ENCODE measurements at places on chromosomes 12 and 14. TPM values are rescaled to one million over a fixed set of nuclear protein-coding genes. Genes with fewer than 3 reads are reported as not detected.
A peak's percentile ranks its signal among the peaks of the same experiment; 100 is the strongest.

KITLG gene
- 0.07 TPM for total RNA-seq

OR6C2 gene
- not detected for total RNA-seq

KCNC2 gene
- not detected for total RNA-seq

LRRC10 gene
- total RNA-seq: not detected

CCDC198 gene
- not detected for total RNA-seq

NTF3 gene
- not detected for total RNA-seq

PLA2G1B gene
- total RNA-seq: not detected

GLI1 gene
- not detected for total RNA-seq

DNA sequence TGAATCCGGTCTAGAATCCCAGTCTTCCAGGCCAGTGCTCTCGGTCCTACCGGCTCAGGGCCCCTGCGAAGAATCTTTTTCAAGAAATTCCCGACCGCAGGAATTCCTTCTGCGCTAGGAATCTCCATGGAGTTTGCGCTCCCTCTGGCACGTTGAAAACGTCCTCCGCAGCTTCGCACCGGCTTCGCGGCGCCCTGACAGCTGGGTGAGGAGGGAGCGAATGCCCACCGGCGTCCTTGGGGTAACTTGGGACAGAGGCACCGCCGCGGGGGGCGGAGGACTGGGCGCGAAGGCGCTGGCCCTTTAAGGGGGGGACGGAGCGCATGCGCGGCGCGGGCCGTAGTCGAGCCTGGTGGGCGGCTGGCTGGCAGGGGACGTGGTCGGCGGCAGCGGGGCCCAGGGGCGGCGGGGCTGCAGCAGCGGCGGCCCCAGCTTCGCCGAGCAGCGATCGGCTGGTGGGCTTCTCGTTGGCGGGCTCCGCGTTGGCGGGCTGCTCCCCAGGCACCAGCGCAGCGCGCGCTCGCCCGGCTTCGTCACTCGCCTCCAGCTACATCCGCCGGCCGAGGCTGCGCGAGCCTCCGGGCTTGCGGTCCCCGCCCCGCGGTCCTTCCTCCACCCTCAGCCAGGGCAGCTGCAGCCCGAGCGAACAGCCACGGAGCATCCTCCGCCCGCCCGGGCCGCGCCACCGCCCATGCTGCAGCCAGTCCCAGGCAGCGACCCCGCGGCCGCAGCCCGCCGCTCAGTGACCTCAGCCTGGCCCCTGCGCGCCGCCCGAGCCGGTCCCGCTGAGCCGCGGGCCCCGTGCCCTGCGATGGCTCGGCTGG, at the start of gene VASH1:
Gene VASH1 (plus strand): TSS at position 333 of the 824 bp plus-strand sequence. CDS start 1,354 bp downstream, outside the sequence.
- peak within 1 kb of the TSS; percentile 75 for H3K4me3 ChIP-seq
- no peak within 1 kb of the TSS for H3K27ac ChIP-seq
- DNase-seq: peak; percentile 73
- peaks cover 6% of the 10 kb centered on the region for H3K27me3 ChIP-seq
- no peaks in the 10 kb centered on the region for H3K36me3 ChIP-seq
- peaks cover 12% of the 10 kb centered on the region for H3K4me1 ChIP-seq

DNA sequence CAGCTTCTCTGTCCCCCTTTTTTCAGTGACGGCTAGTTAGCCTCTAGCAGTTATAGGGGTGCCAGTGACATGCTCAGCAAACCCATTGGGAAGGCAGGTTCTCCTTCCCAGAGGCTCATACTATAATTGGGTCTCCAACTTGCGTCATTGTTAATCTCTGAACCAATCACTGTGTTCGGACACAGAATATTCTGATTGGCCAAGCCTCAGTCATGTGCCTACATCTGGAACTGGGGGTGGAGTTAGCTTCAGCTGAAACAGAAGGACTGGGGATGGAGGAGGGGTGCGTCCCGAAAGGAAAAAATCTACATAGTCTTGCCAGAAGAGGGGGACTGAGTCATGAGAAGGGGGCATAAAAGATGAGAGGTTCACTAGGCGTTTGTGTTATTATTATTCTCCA, 165.6 kb downstream of the SUDS3 start:
- no peaks in the 10 kb centered on the region for H3K4me1 ChIP-seq
- no peaks in the 10 kb centered on the region for H3K27me3 ChIP-seq
- no peak overlapping the region for H3K27ac ChIP-seq

DNA sequence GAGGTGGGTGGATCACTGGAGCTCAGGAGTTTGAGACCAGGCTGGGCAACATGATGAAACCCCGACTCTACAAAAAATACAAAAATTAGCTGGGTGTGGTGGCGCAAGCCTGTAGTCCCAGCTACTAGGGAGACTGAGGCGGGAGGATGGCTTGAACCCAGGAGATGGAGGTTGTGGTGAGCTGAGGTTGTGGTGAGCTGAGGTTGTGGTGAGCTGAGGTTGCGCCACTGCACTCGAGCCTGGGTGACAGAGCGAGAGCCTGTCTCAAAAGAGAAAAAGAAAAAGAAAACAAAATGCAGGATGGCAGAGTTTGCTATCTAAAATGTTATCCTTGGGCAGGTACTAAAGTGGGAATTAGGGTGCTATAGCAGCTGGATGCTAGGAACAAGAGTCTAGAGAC, 10.8 kb upstream of the GPRC5A start:
- H3K27ac ChIP-seq: no peak overlapping the region
- H3K27me3 ChIP-seq: no peaks in the 10 kb centered on the region
- peak; percentile 28 for DNase-seq
- H3K4me1 ChIP-seq: peaks cover 12% of the 10 kb centered on the region
- H3K36me3 ChIP-seq: no peaks in the 10 kb centered on the region
- H3K4me3 ChIP-seq: no peak overlapping the region

DNA sequence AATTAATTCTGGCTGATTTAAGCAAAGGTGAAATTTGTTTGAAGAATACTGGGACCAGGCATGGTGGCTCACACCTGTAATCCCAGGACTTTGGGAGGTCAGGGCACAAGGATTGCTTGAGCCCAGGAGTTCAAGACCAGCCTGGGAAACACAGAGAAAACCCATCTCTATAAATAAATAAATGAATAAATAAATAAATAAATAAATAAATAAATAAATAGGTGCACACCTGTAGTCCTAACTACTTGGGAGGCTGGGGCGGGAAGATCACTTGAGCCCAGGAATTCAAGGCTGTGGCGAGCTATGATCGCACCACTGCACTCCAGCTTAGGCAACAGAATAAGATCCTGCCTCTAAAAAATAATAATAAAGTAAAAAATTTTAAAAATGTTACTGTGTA, 4.4 kb upstream of the C14orf39 start:
- no peak overlapping the region for H3K4me3 ChIP-seq
- H3K27ac ChIP-seq: no peak overlapping the region
- no peak for DNase-seq
- peaks cover 19% of the 10 kb centered on the region for H3K27me3 ChIP-seq
- H3K4me1 ChIP-seq: peaks cover 2% of the 10 kb centered on the region

DNA sequence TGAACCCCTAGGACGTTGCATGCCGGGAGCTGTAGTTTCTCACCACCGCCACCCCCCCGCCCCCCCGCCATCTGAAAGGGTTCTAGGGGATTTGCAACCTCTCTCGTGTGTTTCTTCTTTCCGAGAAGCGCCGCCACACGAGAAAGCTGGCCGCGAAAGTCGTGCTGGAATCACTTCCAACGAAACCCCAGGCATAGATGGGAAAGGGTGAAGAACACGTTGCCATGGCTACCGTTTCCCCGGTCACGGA, 501 bp upstream of the HSP90B1 start:
- no peak for DNase-seq
- H3K27me3 ChIP-seq: no peaks in the 10 kb centered on the region
- H3K36me3 ChIP-seq: peaks cover 47% of the 10 kb centered on the region
- H3K27ac ChIP-seq: peak overlapping the region; percentile 97
- peaks cover 60% of the 10 kb centered on the region for H3K4me1 ChIP-seq
- H3K4me3 ChIP-seq: peak overlapping the region; percentile 86

GRCh38 chr12:122125452-122126341, 47.1 kb downstream of the MLXIP start:
- H3K4me3 ChIP-seq: no peak overlapping the region
- H3K27me3 ChIP-seq: no peaks in the 10 kb centered on the region
- no peak for DNase-seq
- H3K4me1 ChIP-seq: peaks cover 22% of the 10 kb centered on the region

DNA sequence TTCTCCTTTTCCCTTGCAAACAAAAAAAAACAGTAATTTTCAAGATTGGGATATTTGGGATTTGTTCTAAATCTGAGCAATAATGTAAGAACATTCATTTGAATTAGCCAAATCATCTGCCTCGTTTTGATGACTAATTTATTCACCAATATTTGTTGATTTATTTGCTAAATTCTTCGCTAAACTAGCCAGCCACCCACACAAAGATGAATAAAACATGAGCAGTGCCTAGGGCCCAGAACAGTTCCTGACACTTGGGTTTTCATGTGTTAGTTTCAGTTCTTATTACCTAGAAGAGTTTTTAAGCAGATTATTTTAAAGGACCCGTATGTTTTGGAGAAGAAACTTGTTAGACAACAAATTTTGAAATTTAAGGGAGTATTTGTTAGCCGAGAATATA, 1.4 kb downstream of the ETNK1 start:
- peak; percentile 45 for DNase-seq
- no peaks in the 10 kb centered on the region for H3K27me3 ChIP-seq
- H3K4me3 ChIP-seq: peak overlapping the region; percentile 89
- H3K27ac ChIP-seq: peak overlapping the region; percentile 87

GRCh38 chr12:11482955-11483354, 87.6 kb upstream of the PRB2 start:
- no peak for DNase-seq
- H3K4me1 ChIP-seq: peaks cover 2% of the 10 kb centered on the region
- no peak overlapping the region for H3K27ac ChIP-seq
- peaks cover 7% of the 10 kb centered on the region for H3K27me3 ChIP-seq
- H3K4me3 ChIP-seq: no peak overlapping the region

DNA sequence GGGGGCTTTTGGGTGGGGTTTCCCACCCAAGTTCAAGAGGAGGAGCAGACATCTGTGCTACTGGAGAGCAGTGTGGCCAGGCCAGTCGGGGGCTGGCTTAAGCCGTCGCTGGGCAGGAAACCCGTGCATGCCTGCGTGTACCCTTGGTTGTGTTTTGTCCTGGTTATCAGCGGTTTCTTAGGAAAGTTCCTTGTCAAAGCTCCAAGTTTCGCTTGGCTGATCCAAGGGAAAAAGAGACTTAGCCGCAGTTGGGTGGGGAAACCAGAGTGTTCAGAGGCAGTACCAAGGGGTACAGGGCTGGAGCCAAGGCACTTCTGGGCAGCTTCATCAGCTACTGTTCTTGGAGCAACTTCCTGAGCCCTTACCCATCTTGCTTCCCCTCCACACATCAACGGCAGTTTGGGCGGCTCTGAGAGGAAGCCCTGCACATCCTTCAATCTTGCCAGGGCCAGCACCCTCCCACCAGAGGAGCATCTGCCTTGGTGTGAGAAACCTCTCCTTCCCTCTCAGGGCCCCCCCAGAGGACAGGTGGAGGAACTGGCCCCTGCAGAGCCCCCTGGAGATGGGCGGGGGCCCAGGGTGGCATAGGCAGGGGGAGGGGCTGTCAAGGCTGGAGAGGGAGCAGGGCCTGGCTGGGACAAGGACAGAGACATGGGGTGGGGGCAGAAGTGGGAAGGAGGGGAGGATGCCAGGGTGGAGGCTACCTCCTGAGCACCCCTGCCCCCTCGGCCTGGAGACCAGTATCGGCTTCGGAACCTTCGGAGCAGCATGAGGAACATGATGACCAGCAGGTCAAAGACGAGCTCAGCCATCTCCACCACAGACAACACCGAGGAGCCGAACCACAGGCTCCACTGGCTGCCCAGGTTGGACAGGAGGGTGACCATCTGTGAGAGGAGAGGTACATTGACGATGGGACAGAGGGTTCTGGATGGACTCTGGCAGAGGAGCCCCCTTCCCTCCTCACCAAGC, 5.8 kb upstream of the TNFRSF1A start:
- H3K27ac ChIP-seq: no peak overlapping the region
- H3K4me1 ChIP-seq: peaks cover 35% of the 10 kb centered on the region
- H3K27me3 ChIP-seq: no peaks in the 10 kb centered on the region
- no peak overlapping the region for H3K4me3 ChIP-seq

- no peaks in the 10 kb centered on the region for H3K36me3 ChIP-seq
- no peak for DNase-seq
Observed at GRCh38 chr14:79706382-79706781, 504.9 kb downstream of the DIO2 start.

GRCh38 chr14:47300796-47301195, 374.6 kb downstream of the MDGA2 start:
- H3K4me1 ChIP-seq: no peaks in the 10 kb centered on the region
- no peaks in the 10 kb centered on the region for H3K36me3 ChIP-seq
- H3K27ac ChIP-seq: no peak overlapping the region

GRCh38 chr12:2682296-2683251, 112.2 kb upstream of the FKBP4 start:
- no peaks in the 10 kb centered on the region for H3K27me3 ChIP-seq
- H3K4me3 ChIP-seq: no peak overlapping the region
- peaks cover 9% of the 10 kb centered on the region for H3K4me1 ChIP-seq

- H3K4me1 ChIP-seq: no peaks in the 10 kb centered on the region
- no peak for DNase-seq
- H3K36me3 ChIP-seq: no peaks in the 10 kb centered on the region
Observed at GRCh38 chr14:42624980-42625761, 1018.5 kb downstream of the LRFN5 start.

DNA sequence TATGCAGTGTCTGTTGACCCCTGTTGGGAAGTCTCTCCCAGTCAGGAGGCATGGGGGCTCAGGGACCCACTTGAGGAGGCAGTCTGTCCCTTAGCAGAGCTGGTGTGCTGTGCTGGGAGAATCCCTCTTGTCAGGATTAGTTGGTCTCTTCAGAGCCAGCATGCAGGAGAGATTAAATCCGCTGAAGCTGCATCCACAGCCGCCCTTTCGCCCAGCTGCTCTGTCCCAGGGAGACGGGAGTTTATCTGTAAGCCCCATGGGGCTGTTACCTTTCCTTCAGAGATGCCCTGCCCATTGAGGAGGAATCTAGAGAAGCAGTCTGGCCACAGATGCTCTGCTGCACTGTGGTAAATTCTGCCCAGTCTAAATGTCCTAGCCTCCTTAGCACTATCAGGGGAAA, 13.1 kb upstream of the KLRC1 start:
- no peaks in the 10 kb centered on the region for H3K36me3 ChIP-seq
- H3K4me3 ChIP-seq: no peak overlapping the region
- H3K27ac ChIP-seq: no peak overlapping the region
- peaks cover 46% of the 10 kb centered on the region for H3K27me3 ChIP-seq
- H3K4me1 ChIP-seq: no peaks in the 10 kb centered on the region
